ENCODE measurements at places on chromosomes 1 and 21.

DNA sequence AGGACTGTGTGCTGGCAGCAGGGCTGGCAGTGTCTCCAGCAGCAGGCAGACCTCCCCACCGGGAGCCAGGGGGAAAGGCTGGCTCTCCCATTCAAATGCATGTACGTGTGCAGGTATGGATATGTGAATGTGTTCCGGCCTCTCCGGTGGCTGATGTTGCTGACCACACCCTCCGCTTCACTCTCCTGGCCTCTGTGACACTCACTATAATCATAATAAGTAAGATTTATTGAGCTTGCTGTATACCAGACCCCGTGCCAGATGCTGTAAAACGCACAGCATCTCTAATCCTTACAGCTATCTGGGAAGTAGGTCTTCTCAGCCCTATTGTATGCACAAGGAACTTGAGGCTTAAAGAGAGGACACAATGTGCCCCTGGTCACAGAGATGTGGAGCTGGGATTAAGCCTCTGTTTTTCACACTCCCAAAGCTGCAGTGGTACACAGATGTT lies 20.5 kb upstream of the ARTN start:
- DNase-seq = no peak

DNA sequence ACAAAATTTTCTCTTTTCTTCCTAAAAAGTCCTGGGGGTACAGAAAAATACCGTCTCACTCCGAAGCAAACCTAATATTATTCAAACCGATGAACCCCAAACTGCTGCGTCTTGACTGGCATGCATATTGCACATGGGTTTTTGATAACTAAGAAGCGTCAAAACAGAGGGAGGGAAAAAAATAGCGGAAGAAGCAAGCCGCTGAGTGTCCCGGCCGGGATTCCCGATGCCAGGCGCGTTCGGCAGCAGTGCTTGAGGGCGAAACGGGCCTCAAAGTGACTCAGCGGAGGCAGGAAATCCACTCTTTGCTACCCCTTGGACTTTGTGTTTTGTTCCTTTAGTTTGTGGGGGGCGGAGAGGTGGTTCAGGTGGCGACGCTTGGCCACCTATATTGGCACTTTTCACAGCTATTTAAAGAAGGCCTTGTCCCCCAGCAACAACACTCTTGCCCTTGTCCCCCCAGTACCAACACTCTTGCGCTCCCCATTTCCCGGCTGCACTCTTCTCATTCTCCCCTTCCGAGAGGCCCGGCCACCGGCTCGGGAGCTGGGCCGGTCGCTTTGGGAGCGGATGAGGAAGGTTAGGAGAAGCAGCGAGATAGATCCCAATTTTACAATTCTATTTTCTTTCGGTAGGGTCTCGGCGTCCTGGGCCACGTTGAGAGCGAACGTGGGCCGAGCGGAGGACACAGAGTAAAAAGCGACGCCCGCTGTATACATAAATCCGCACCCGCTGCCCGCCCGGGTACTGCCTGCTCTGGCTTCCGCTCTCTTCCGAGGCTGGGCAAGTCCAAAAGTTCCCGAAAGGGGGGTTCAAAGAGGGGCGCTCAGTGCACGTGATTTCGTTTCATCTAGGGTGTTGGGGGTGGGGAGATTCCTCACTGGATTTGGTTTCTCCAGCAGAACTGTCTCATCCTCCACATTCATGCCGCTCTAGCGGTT lies 2.5 kb downstream of the LMX1A start:
- DNase-seq = no peak

DNA sequence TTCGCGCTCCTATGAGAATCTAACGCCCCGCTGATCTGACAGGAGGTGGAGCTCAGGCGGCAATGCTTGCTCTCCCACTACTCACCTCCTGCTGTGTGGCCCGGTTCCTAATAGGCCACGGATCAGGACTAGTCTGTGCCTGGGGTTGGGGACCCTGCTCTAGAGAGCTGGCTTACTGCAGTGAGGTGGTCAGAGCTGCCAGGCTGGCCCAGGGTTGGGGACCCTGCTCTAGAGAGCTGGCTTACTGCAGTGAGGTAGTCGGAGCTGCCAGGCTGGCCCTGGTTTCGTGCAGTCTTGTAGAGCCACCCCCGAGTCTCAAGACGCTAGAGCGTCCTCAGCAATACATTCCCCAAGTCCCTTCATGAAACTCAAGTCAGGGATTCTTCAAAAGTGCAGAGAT lies 27.5 kb downstream of the SLC37A1 start:
- no peak for DNase-seq

- no peak for DNase-seq
Measured at GRCh38 chr1:61708953-61709907, 15.7 kb downstream of the TM2D1 start.

DNA sequence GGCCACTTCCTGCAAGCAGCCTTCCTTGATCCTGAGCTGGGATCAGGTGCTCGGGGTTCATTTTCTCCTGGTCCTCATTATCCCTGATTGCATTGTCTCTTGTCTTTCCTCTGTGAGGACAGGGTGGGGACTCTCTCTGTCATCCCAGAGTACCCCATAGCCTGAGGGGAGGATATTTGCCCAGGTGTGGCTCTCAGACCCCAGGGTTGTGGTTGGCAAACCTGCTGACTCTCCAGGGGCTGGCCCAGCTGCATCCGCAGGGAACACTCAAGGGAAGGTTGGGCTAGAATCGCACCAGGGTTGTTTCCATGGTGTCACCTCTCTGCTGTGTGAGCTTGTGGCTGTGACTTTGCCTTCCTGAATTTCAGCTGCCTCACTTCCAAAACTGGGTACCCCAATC lies 276.8 kb upstream of the C1orf174 start:
- DNase-seq = no peak

- no peak for DNase-seq
Measured at GRCh38 chr1:25036117-25036546, 106.1 kb upstream of the RUNX3 start.

DNA sequence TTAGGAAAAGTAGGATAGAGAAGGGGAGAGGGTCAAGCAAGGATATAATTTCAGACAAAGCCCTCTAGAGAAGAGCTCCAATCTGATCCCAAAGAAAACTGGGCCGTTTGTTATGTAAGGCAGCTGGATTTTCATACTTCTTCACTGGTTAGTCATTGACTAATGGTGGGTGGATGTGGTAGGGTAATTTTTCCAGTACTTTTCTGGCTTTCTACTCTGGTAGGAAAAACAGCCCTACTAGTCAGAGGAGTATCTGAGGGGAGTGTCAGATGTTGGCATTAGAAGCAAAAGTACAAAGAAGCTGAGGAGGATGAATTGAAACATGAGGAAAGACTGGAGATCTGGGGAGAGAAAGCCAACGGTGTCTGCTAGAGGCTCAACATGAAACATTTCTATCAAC lies 145.3 kb downstream of the TNFSF18 start:
- no peak for DNase-seq

DNA sequence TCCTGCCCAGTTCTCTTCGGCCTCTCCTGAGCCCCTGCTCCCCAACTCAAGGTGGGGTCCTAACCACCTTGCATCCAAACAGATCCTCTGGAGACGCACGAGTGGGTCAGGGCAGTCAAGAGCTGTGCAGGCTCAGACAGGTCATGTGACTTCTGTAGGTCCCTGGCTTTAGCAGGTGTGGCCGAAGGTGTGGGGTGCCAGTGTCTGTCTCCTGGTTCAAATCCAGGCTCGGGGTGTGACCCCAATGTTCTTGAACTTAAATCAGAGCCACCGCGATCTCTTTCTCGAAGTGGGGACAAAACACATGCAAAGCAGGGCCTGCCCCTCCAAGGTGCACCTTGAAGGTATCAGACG lies 27.4 kb upstream of the ECE1 start:
- DNase-seq = no peak

DNA sequence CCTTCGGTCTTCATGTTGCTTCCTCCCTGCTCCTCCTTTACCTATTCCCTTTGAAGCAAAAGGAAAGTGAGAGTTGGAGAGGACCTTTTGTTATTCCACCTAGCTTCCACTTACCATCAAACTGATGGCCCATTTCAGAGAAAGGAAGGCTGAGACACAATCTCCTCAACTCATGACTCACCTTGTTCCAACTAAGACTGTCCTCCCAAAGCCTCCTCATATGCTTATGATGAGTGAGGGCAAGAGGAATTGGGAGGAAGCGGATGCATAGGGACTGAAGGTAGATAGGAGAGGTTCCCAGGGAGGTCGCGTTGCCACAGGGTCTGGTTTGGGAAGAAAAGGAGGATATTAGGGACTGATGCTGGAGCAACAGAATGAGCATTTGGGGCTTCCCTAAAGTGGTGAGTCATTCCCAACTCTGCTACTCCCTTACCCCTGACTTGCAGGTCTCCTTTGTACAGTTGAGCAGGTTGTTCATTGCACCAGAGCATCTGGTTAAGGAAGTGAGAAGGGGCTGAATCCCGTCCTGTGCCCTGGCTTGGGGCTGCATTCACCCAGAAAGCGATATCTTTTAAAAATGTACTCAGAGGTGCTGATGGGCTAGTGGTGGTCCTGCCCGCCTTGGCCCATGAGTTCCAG lies 35.0 kb downstream of the LGR6 start:
- DNase-seq = no peak

GRCh38 chr1:56686169-56686568 lies 41.1 kb downstream of the PRKAA2 start:
- DNase-seq = peak; percentile 50

DNA sequence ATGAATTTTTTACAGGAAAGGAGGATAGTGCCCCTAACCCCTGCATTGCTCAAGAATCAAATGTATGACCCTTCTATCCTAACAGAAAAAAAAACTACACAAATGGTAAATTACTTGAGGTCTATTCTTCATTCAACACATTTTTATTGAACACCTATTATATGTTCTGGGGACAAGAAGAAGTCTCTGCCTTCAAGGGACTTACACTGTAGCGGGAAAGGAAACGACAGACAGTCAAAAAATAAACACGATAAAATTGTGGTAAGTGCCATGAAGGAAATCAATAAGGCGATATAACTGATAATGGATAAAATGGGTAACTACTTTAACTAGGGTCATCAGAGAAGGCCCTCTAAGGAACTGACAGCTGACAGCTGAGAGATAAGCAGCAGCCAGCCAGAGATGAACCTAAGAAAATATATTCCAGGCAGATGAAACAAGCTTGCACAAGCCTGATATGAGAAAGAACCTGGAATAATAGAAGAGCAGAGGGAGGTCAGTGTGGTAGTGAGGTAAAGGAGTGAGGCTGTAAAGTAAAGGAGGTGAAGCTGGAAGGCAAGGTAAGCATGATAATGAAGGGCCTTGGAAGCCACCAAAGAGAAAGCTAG lies 66.4 kb downstream of the PHTF1 start:
- no peak for DNase-seq

DNA sequence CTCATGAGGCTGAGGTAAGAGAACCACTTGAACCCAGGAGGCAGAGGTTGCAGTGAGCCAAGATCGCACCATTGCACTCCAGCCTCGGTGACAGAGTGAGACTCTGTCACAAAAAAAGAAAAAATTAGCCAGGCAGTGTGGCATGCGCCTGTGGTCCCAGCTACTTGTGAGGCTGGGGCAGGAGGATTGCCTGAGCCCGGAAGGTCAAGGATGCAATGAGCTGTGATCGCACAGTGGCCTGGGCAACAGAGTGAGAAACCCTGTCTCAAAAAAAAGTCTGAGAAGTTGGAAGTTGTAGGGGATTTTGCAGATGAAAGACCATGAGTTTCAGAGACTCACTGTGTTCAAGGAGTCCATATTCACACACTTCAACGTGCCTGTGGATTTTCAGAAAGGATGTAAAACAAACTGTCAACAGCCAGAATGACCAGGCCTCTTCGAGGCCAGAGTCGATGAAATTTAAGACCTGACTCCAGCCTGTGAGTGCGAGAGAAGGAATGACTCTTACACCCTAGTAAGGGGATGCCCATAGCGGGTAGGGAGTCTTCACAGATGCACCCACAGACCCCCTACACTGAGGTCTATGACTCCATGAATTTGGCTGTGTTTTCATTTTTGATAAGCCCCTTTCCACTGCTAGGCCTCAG lies 2.2 kb downstream of the S100A13 start:
- no peak for DNase-seq

- no peak for DNase-seq
Measured at GRCh38 chr21:26473471-26473870, 99.6 kb downstream of the CYYR1 start.

DNA sequence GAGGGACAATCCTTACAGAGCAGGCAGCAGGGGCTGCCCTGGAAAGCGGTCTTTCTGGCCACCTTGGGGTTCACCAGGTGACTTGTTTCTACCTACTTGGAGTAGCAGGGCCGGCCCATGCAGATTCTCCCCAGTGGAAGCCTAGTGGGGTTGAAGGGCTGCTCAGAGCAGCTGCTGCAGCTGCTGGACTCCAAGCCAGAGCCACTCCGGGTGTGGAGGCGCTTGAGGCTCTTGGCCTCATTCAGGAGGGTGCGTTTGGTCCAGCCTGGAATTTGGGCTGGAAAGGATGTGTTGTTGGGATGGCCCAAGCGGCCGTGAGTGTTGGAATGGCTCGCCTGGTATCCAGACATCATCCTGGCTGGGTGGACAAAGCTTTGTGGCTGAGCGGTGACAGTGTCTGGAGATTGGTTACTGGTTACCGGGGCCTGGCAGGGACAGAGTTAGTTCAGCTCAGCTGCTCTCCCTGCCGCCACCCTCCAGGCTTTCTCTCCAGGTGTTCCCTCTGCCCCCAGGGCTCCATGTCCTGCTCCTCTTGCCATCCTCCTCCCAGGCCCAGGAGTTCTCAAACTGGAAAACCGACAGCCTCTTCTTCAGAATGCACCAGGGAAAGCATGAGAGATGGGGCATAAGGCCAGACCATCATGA lies 14.2 kb upstream of the HSPG2 start:
- no peak for DNase-seq
